ENCODE measurements at places on chromosomes 11 and 22.

GRCh38 chr11:2263071-2263565 is 7.3 kb downstream of the ASCL2 start:
- DNase-seq, result no peak

GRCh38 chr11:9462172-9462799 is 1.5 kb downstream of the ZNF143 start:
- DNase-seq, result no peak

GRCh38 chr22:37068859-37069258 is 17.3 kb downstream of the KCTD17 start:
- DNase-seq, result no peak

GRCh38 chr11:83751041-83751440 is 464.9 kb upstream of the CCDC90B start:
- DNase-seq, result no peak

DNA sequence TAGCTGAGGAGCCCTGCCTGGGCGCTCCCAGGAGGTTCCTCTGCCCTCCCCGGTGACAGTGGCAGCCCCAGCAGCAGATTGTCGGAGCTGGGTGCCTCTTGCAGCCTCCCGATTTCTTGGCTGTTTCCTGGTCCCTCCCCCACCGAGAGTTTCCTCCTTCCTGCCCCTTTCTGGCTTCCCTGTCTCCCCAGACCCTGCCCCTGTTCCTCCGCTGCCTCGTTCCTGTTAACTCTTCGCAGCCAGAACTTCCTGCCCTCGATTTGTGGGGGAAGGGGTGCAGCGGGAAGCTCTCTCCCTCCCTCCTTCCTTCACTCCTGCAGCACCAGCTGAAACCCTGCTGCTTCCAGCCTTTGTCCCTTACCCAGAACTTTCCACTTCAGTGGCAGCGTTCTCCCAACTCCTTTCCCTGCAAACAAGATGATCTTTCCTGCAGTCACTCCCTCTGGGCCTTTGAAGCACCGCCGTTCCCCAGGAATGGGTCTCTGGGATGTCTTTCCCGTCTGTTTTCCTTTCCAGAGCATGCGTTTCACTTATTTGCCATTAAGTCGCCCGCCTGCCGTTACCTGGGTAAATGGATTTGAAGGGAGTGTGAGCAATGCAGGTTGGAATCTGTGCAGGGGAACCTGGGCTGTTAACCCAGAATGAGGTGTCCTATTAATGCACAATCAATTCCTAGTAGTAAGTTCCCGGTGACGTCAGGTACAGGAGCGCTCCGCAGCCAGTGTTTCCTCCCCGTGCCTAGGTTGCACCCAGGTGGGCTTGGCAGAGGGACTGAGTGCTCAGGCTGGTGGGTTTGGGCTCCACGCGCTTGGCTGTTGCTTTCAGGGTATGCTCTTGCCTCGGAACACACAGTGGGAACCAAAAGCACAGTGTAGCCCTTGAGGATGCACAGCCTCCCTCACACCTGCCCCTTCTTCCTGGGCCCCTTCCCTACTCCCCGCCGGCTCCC is 4.3 kb downstream of the GRK2 start:
- DNase-seq, result no peak

DNA sequence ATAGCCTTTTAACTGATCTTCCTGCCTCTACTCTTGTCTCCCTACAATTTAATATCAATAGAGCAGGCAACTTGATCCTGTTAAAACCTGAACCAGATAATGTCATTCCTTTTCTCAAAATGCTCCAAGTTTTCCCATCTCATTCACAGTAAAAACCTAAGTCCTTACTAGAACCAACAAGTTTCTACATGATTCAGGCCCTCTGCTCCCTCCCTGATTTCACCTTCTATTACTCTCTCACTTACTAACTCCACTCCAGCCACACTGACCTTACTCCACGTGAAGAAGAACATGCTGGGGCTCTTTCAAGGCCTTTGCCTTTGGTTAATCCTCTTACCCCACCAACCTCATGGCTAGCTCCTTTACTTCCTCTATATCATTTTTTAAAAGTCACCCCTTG is 71.1 kb downstream of the PRCP start:
- DNase-seq, result no peak

DNA sequence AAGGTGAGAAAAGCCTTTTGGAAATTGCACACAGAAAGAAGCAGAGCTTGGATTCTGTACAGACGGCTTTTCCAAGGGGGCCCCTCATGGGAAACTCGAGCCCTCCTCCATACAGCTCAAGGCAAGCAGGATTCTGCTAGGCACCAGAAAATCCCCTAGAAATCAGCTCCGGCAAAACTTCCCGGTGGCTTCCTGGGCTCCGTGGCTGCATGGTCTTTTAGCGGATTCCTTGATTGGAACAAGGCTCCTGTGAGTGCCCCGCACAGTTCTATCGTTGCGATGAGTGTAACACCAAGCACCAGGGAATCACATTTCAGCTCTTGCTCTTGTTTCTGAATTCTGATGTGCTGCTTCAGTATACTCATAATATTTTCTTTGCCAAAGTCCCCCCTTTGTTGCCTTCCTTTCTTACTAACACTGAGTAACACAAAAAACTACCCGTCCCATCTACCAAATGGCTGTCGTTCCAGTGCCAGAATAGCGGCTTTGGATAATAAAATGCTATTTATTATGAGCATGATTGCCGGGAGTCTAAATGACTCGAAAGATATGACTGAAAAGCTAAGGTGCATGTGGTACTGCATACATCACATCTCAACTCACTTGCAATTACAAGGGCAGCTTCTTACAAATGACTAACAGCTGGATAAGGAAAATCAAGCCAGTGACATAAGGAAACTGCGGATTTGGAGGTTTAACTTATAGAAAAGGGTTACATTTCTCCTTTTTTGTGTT is 494.1 kb downstream of the DLG2 start:
- DNase-seq, result no peak

GRCh38 chr22:29211066-29211465 is 5.4 kb downstream of the EMID1 start:
- DNase-seq, result no peak

DNA sequence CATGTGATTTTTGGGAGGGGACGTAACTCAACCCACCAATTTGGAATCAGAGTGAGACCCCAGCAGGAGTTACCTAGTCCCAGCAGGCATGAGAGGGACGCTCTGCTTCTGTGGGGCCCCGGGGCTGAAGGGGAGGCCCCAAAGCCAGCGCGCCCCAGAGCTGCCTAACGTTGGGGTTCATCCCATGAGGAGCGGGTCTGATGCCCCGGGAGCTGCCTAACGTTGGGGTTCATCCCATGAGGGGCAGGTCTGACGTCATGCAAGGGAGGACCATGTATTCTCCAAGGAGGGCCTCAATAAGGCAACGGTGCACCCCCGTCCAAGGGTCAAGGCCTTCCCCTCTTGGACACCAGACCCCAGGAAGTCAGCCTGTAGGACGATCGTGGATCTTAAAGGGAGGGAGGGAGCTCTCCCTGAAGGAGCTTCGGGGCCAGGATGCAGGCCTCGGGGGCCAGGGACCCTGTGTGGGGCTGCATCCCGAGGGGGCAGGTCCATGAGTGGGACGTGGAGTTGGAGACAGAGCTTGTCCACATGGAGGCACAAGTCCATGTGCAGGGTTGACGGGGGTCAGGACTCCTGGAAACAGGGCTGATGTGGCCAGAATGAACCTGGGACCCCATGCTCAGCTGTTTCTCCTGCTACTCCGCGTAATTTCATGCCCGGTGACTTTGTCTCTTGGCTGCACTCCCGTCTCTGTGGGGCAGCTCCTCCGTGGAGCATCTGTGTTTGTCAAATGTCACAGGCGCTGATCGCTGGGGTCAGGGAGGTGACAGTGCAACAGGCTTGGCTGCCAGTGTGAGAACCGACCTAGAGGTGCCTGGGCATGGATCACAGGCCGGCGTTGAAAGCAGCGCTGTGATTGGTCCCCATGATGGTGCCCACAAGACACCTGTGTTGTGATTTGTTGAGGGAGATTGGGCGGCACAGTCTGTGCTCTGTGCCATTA is 1029.1 kb downstream of the BRD1 start:
- no peak for DNase-seq

GRCh38 chr22:37148742-37149665 is 712 bp downstream of the IL2RB start:
- DNase-seq, result no peak

All from stimulated activated CD4-positive, alpha-beta T cell treated with anti-CD3 and anti-CD28 coated beads, Interleukin-15, amount 100 ng/mL, for 1 hour (primary cell).